Activated T-helper 1 cell treated with anti-CD3 and anti-CD28 coated beads, Interleukin-12 subunit alpha, Interleukin-12 subunit beta, Interleukin-2, Interleukin-4 antibody, amounts not matched to agents 30 ng/mL and 10 ng/mL and 1 ng/mL, durations not matched to agents 14 hours and 24 hours and 36 hours (primary cell): ENCODE measurements at places on chromosomes 6 and 20.

GRCh38 chr6:10837622-10837994 lies 731 bp downstream of the MAK start:
- DNase-seq, result no peak

DNA sequence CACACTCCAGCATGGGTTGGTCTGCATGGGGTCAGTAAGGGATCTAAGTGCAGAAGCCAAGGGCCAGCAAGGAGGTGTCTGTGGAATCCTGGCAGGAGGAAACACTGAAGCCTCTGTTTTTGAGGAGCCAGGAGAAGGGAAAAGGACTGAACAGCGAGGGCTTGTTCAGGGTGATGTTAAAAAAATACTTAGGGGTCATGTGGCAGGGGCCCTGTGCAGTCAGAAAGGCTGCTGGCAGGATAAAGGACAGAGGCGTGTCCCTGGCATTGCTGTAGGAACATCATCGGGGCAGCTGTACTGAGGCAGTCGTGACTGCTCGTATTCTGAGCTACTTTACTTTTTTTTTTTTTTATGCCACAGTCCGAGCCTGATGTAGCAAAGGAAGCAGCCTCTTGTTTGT lies 127.1 kb upstream of the ZFP64 start:
- DNase-seq, result no peak

DNA sequence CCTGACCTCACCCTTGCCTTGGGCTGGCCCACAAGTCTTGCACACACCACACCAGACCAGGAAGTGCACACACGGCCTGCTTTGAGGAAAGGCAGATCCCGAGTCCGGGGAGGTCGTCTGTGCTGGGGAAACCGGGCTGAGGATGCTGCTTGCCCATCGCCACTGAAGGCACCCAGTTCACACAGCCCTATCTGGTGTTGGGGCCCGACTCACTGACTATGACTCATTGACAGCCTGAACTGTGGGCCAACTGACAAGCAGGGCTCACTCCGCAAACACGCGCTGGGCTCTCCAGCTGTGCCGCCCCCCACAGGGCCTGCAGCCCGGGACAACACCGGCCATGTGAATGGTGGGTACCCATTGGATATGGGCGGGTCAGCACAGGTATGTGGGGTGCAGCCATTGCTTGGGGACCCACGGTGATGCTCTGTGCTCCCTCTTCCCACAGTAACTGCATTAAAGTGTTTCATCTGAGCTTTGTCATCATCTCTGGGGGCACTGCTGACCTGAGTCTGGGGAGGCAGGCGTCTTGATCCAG lies 1.6 kb downstream of the SAMD10 start:
- peak; percentile 46 for DNase-seq

DNA sequence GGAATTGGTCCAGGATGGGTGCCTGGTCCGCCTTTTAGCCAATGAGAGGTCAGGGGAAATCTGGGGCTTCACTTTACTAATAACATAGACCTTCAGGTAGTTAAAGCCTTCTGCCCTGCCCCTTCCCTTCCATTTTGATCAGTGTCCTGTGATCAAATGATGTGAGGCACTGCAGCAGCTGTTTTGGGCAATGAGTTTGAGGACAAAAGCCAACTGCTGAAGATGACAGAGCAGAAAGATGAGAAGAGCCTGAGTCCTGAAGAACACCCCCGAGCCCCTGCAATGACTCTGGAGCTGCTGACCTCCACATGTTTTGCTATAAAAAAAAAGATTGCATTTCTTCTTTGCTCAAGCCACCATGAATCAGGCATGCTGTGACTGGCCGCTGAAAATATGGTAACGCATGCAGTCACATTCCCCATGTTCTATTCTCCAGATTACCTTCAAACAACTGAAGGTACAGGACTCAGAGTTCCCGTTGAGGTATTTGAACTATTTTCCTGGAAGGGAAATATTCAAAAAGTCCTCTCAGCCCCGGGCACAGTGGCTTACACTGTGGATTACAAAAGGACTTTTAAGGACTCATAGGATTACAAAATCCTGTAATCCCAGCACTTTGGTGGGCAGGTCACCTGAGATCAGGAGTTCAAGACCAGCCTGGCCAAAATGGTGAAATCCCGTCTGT lies 45.7 kb upstream of the B4GALT5 start:
- no peak for DNase-seq

DNA sequence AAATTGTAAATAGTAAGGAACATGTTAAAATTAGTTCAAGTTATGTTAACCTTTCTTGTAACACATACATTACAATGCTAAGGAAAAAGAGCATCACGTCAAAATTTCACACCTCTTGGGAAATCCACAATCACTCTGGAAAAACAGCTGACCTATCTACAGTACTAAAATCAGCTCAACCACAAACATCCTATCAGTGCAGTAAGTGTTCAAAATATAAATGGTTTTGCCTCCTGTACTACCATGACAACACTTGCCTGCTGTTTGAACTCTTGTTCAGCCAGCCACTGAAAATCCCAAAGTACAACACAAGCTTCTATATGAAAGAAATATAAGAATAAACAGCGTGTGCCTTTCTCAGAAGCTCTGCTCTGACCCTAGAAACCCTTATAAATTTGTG lies 83.5 kb upstream of the PLN start:
- no peak for DNase-seq

GRCh38 chr20:18665135-18665534 lies 77.3 kb downstream of the DTD1 start:
- no peak for DNase-seq

DNA sequence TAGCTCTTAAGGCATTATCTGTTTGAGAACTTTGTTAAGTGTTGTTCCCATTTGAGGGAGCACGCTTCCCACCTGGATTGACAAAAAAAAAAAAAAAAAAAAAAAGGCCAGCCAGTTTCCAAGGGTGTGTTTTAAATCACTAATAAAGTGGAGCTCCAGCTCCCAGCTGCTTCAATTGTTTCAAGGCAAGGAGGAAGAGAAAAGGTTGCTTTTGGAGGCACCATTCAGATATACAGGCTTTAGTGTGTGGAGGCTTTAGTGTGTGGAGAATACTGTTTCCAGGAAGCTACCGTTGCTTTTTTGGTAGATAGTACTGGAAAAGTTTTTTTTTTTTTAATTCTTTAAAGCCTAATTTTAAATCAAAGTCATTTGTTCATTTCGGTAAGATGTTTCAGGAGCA lies 17.3 kb downstream of the BMP2 start:
- no peak for DNase-seq
